Cortex of kidney (tissue), 1 donor: ENCODE measurements at places on chromosomes 2 and 18.

- DNase-seq, result no peak
These were observed 117.7 kb downstream of the ZEB2 start for GRCh38 chr2:144402251-144402650.

DNA sequence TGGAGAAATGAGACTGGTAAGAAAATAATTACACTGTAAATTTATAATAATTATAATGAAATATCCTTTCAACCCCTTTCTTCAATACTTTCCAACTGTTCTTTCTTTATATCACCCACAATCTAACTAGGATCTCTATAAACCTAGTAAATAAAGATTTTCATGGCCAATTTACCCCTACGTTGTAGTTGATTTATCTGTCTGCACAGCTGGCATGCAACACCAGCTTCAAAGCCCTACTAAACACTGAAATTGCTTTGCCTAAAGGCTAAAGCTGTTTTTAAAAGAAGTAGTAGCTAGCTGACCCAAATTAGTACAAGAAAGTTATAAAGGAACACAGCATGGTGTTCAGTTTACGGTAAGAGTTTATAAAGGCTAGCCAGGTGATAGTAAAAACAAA lies 140.1 kb downstream of the NOL4 start:
- no peak for DNase-seq

DNA sequence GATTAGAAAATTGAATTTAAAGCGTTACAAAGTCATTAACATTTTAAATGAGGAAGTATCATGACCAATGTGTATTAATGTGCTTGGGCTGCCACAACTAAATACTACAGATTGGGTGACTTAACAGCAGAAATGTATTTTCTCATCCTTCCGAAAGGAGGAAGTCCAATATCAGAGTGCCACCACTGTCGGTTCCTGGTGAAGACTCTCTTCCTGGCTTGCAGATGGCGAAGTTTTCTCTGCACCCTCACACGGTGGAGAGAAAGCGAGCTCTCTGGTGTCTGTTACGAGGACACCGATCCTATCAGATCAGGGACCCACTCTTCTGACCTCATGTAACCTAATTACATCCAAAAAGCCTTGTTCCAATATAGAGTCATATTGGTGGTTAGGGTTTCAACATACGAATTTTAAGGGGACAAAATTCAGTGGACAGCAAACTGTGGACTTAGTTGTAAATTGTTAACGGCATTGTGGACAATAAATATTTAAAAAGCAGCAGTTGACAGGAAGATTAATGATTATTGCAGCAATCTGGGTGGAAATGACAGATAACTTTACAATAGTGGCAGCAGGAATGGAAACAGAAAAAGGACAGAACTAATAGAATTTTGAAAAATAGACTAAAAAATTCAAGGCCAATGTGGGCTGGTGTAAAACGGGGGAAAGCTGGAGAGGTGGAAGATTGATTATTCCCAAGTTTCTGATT lies 35.1 kb upstream of the CYRIA start:
- DNase-seq, result no peak

DNA sequence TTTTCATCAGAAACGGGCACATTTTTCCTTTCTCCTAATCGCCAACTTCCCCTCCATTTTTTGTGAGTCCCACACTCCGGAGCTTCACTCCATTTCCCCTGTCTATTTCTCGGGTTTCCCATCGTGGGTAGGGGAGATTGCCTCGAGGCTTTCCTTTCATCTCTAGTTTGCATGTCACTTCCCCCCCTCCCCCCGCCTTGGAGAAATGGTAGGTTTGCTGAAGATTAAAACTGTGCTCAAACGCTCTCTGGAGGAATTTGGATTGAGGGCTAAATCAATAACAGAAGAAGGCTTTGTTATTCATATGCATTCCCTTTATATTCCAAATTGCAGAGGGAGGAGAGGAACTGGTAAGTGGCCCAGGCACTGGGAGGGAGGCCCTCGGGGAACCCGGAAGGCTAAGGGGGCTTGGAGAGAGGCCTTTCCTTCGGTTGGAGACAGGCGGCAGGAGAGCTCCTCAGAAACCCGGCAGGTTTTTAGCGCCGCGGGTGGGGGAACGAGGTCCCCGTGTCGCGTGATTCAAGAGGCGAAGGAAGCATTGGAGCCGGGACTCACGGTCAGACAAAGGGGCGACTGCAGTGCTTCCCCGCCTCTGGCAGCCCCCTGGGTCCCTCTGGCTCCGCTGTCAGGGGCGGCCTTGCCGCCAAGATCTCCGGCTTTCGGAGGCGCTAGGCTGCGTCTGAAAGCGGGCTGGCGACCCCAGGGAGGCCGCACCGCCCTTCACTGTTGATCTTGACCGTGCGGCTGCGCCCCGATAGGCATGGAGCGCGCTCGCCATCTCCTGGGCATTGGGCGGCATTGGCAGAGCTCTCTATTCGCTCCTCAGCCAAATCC lies 2.4 kb upstream of the HOXD12 start:
- no peak for DNase-seq

GRCh38 chr2:88627856-88628570 lies 749 bp upstream of the EIF2AK3 start:
- DNase-seq, result no peak

DNA sequence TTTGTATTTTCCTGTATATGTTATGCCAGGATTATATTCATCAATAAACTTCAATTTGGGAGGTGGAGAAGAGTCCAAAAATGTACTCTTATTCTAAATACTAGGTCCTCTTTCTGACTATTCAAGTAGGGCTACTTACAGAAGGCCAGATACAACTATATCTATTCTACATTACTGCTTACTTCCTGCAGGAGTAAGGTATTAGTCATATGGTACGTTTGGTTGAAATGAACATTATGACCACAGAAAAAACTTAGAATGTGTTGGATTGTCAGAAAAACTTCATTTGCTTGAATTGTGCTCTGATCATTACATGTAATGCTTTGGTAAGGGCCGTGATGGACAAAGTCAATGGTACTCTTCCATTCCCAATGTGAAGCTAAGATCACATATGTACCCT lies 35.0 kb downstream of the STAT4 start:
- no peak for DNase-seq

DNA sequence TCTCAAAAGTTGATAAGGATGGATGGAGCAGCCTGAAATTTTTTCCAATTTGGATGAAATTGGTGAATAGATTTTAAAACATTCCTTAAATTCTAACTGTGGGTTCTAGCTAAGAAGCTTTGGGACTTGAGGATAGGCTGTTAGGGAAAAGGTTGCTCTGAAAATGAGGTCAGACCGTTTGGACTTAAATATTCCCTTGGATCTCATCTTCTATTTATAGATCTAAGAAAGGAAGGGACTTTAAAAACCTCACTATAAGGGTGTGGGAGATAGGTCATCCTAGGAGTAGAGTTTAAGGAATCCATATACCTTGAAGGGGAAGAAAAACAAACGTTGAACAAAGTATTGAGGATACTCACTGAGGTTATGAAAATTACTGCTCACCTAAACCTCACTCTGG lies 17.4 kb upstream of the SNORC start:
- DNase-seq, result no peak

DNA sequence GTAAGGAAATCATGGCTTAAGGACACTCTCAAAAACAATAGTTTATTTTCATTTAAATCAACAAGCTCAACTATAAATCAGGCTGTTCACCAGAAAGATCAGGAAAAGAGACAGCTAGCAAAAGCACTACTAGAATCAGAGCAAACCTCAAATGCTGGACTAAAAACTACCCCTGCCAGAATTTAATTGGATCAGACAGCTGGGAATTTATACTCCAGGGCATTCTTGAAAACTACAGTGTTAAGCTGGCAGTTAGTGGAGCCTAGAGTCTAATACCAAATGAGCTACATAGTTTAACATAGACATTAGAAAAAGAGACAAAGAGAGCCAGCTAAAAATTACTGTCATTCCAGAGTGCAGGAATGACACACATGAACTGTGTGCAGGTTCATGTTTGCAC lies 1016.4 kb upstream of the CRIM1 start:
- DNase-seq, result no peak

DNA sequence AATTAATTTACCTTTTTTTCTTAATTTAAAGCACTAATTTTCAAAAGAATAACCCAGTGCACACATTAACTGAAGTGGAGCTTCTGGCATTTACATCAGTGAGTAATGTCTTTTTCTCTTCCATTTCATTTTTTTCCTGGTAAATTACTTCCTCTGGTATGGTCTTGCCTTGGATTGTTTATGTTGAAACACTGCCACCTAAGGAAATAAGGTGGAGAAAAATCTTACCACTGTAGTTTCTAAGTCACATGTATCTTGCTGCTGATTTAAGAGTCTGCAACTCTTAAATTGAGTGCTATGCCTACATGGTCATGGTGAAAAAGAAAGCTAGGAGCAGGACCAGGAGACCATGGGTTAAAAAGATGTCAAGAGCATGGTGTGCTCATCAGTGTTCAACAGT lies 51.0 kb downstream of the TTC27 start:
- DNase-seq, result no peak

DNA sequence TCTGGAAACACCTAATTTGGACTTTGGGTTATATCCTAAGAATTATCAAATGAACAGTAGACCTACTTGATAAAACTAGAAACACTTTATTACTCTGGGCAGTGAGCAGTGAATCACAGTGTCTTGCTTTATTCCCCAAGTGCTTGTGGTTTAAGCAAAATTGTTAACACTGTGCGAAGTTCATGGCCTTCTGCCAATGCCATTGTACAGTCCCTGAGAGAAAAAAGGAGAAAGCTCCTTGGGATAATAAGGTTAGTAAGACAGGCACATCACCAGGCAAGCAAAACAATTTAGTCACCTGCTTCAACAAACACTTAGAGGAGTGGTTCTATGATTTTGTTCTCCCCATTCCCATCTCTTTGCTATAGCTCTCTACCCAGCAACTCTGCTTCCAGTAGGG lies 39.8 kb downstream of the ADCYAP1 start:
- no peak for DNase-seq

GRCh38 chr2:239724851-239725550 lies 300.1 kb downstream of the NDUFA10 start:
- no peak for DNase-seq

- no peak for DNase-seq
These were observed 50.5 kb downstream of the IMPA2 start for GRCh38 chr18:12031846-12032245.

- DNase-seq, result no peak
These were observed 76.2 kb downstream of the KIAA2012 start for GRCh38 chr2:202149155-202149762.

- DNase-seq, result no peak
These were observed 845.9 kb upstream of the ID2 start for GRCh38 chr2:7835693-7836680.

GRCh38 chr2:173136599-173136998 lies 61.0 kb downstream of the MAP3K20 start:
- DNase-seq, result no peak

DNA sequence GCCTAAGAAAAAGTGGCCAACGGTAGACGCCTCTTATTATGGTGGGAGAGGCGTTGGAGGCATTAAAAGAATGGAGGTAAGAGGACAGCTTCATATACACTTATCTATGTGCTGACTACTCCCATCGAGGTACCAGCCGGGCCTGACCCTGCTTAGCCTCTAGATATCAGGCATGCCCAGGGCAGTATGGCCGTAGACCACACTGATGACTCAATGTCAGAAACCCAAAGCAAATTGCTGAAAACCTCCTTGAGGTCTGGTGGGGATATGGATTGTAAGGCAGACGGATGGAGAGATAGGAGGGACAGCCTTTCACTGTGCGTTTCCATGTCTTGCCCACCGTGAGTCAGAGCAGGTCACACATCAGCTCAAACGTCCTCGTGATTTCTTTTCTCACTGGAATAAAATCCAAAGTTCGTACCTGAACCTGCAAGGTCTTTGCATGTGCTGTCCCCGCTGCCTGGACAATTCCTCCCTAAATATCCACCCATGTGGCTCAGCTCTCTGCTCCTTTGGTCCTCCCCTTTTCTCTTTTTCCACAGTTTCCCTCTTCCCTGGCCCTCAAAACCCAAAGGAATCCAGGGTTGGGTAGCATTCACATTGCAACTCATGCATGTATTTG lies 168.9 kb downstream of the ANTXR1 start:
- no peak for DNase-seq

GRCh38 chr2:179985163-179985820 lies 21.8 kb downstream of the CWC22 start:
- DNase-seq, result no peak

DNA sequence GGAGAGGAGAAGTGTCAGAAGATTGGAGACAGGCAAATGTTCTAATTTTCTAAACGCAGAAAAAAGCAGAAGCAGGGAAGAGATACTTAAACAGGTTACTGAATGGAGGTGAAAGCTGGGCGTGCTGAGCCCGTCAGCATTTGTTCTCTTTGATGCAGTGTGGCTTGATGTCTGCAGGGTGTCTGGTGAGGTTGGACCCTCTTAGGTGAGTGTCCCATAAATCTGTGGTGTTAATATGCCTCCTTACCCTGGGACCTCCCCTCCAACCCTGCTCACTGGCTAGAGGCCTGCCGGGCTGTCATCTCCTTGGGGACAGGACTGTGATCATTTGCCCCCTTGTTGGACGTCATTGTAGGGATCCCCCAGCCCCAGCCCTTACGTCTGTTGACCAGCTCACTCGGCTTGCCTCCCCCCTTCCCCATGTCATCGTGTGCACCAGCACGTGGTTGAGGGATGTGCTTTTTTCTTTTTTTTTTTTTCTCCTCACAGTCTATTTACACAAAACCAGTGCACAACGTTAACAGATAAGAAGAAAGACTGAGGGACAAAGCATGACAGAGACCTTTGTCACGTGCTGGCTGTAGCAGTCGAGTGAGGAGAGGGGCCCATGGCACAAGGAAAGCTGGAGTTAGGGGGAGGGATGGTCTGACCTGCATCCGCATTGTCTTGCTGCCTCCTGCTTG lies 56.4 kb downstream of the NCK2 start:
- no peak for DNase-seq

DNA sequence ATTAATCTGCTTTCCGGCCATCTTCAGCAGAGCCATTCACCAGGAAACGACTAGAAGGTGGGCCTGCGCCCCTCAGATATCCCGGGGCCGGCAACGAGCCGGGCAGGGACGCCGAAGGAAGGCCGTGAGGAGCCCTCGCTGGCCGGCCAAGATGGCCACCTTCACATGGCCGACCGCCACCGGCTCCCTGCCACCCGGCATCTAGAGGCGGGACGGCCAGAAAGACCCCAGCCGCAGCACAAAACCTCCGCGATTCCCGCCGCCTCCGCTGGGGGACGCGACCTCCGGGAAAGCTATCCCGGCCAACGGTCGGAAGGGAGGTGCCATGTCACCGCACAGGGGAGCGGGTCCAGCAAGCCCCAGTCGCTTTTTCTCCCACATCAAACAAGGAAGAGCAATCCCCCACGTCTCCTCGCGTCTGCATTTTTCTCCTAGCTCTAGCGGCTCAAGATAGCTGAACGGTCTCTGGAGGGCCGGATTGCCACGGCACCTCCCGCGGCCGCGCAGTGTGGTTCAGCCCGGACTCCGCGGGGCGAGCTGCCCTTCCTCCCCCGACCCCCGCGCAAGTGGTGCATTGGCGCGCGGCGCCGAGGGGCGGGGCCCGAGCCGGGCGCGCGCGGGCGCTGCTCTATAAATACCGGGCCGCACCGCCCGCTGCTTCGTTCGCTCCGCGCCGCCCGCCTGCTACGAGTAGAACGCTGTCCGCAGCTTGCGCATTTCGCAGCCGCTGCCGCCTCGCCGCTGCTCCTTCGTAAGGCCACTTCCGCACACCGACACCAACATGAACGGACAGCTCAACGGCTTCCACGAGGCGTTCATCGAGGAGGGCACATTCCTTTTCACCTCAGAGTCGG lies at the start of gene MAT2A:
Gene MAT2A, plus strand, starts transcription at position 662 of the 854 bp plus-strand sequence. Its CDS starts 120 bp downstream, at position 782.
- DNase-seq, result peak; percentile 91

GRCh38 chr2:127421871-127422558 lies 3.8 kb downstream of the PROC start:
- no peak for DNase-seq
